ENCODE measurements at places on chromosomes 4 and X. TPM values are rescaled to one million over a fixed set of nuclear protein-coding genes. Genes with fewer than 3 reads are reported as not detected.
A peak's percentile ranks its signal among the peaks of the same experiment; 100 is the strongest.

The BEX1 gene
- 4.0 TPM for total RNA-seq

The BEX4 gene
- total RNA-seq = 11.5 TPM

The CSN1S1 gene
- not detected for total RNA-seq

DNA sequence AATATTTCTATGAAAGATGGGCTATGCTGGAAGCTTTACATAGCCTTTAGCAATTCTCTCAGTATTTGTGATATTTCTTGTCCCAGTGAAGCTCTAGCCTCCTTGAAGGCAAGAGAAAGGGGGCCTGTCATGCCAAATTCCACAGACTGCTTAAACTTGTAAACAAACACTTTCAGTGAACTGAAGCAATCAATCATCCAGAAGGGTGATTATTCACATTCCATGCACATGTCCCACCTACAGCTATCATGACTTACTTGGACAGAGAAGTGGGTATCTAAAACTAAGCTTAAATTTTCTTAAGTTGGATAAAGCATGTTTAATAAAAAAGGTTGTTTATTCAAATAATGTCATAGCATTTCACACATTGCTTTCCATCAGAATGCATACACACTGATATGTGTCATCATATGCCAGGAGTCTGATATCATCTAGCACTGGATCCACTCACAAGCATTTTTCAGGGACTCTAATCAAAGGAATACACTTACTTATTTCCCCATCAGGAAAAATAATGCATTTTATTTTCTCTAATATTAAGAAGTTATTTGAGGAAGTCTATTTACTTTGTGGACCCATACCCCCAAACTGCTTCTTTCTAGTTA is 1.2 kb upstream of the FSTL5 start:
- no peaks in the 10 kb centered on the region for H3K27me3 ChIP-seq
- no peaks in the 10 kb centered on the region for H3K36me3 ChIP-seq
- H3K4me1 ChIP-seq = 0 out of 2 replicates have a peak, but pooled peaks cover 6% of the 10 kb centered on the region
- DNase-seq = peak; percentile 18

DNA sequence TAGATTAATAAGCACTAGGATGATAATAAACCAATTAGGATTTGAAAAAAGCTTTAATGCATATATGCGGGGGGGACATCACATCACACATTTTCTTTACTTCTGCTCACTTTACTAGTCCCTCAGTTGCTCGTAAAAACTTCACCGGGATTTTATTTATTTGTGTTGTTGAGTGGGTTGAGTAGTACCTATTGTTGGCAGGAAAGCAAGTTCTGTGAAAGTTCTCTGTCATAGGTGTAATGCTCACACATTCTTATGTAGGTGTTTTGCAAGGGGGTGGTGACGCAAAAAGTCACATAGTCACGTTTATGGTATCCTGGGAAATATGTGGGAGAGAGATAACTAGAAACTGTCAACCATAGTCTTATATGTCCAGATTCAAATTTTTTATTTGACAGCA is 65.3 kb downstream of the PDLIM5 start:
- H3K27me3 ChIP-seq = no peaks in the 10 kb centered on the region
- peaks cover 3% of the 10 kb centered on the region for H3K36me3 ChIP-seq
- peak; percentile 83 for DNase-seq

GRCh38 chrX:133980832-133981588 is 4.4 kb downstream of the GPC3 start:
- H3K36me3 ChIP-seq = no peaks in the 10 kb centered on the region
- DNase-seq = no peak
- H3K4me3 ChIP-seq = no peak overlapping the region
- no peaks in the 10 kb centered on the region for H3K4me1 ChIP-seq
- H3K27me3 ChIP-seq = peaks cover 28% of the 10 kb centered on the region
- H3K27ac ChIP-seq = no peak overlapping the region

All from PC-3 (cell line).